Thoracic aorta (tissue), 2 donors: ENCODE measurements at places on chromosomes 16 and 17. TPM values are rescaled to one million over a fixed set of nuclear protein-coding genes. Genes with fewer than 3 reads are reported as not detected.

The TBC1D3K gene
- total RNA-seq = not detected

DNA sequence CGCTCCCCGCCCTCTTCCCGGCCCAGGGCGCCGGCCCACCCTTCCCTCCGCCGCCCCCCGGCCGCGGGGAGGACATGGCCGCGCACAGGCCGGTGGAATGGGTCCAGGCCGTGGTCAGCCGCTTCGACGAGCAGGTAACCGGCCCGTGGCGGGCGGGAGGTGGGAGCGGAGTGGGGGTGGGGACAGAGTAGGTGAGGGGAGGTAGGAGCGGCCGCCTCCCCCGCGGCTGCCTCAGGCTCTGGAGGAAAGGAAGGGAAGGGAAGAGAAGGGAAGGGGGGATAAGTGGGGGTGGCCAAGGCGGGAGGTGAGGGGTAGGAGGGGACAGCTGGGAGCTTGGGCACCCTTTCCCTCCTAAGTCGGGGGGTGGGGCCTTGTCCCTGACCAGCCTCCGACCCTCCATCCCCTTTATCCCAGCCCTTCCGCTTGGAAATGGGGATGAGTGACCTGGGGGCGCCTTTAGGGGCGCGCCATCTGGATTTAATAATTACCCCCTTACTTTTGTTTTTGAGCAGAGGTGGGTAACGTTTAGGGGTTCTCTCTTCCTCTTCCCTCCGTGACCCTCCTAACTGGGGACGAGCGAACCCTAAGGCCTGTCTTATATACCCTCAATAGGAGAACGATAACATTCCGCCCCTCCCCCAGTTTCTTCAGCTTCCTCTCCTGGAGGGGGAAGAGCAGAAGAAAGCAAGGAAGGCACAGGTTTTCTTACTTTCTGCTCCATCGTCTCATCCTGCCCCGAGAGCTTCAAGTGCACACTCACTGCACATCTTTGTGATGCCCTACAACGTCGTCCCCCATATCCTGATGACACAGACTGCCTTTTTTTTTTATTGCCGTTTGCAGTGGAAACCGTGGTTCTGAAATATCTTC is 694 bp downstream of the NF1 start:
- H3K36me3 ChIP-seq = no peaks in the 10 kb centered on the region
- peak overlapping the region; percentile 96 for H3K27ac ChIP-seq
- H3K4me3 ChIP-seq = peak overlapping the region; percentile 99

The C16orf96 gene
- total RNA-seq = not detected

The ZPBP2 gene
- not detected for total RNA-seq

- no peak within 1 kb of the TSS for H3K4me3 ChIP-seq
- H3K27ac ChIP-seq = no peak within 1 kb of the TSS
- no peaks in the 10 kb centered on the region for H3K36me3 ChIP-seq
- no peak for DNase-seq
- H3K4me1 ChIP-seq = peaks cover 16% of the 10 kb centered on the region
Observed at GRCh38 chr17:47208744-47209488, at the start of gene MYL4. TSS of gene MYL4 (plus strand) at chr17:47209348. CDS start at chr17:47209423, 75 bp downstream.

The PIGW gene
- 10.7 TPM for total RNA-seq

DNA sequence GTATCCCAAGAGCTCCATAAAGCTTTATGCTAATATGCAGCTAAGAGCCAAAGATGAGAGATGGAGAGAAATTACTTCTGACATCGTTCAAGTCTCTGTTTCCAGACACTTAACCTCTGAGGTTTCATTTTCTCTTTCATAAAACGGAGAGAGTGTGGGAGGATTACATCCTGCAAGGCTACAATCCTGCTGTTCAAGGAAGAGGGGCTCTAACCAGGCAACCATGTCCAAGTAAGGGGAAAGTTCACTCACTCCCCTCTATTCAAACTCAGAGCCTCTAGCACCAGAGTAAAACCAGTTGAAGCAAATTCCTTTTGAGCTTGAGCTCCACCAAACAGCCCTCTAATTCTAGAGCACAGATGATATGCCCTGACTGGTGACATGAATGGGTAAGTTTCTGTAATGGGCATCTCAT is 397.4 kb downstream of the NPIPA8 start:
- H3K36me3 ChIP-seq = no peaks in the 10 kb centered on the region
- no peak overlapping the region for H3K27ac ChIP-seq
- H3K27me3 ChIP-seq = no peaks in the 10 kb centered on the region

DNA sequence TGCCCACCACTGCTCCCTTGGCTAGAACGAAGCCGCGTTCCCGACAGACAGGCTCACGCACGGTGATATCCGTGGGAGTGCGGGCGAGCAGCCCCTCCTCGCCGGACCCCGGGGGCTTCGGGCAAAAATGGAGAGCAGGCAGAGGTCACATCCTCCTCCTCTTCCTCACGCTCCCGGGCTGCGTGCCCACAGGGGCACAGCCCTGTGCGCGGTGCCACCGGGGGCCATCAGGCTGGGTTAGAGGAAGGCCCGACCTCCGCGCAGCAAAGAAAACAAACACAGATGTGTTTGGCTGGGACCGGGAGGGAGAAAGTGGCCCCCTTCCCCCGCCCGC is 519 bp upstream of the NTN1 start:
- peak overlapping the region; percentile 90 for H3K4me3 ChIP-seq
- H3K27ac ChIP-seq = peak overlapping the region; percentile 33
- no peaks in the 10 kb centered on the region for H3K27me3 ChIP-seq
- H3K4me1 ChIP-seq = peaks cover 19% of the 10 kb centered on the region
- no peaks in the 10 kb centered on the region for H3K36me3 ChIP-seq

DNA sequence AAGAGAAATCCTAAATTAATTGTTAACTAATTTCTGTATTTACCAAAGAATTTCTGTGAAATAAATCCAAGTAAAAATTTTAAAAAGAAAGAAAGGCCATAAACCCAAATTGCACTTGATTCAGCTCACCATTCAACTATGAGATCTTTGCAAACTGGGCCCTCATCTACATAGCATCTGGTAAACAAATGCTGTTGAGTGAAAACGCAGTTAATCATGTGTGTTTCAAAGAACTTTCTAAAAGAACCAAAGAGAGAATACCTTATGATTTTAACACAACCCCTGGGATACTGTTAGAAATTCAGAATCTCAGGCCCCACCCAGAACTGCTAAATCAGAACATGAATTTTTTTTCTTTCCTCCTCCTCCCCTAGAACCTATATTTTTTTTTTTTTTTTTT is 16.6 kb downstream of the CRLF3 start:
- H3K27ac ChIP-seq = no peak overlapping the region
- H3K4me3 ChIP-seq = no peak overlapping the region
- no peaks in the 10 kb centered on the region for H3K27me3 ChIP-seq
- DNase-seq = no peak
- no peaks in the 10 kb centered on the region for H3K4me1 ChIP-seq

DNA sequence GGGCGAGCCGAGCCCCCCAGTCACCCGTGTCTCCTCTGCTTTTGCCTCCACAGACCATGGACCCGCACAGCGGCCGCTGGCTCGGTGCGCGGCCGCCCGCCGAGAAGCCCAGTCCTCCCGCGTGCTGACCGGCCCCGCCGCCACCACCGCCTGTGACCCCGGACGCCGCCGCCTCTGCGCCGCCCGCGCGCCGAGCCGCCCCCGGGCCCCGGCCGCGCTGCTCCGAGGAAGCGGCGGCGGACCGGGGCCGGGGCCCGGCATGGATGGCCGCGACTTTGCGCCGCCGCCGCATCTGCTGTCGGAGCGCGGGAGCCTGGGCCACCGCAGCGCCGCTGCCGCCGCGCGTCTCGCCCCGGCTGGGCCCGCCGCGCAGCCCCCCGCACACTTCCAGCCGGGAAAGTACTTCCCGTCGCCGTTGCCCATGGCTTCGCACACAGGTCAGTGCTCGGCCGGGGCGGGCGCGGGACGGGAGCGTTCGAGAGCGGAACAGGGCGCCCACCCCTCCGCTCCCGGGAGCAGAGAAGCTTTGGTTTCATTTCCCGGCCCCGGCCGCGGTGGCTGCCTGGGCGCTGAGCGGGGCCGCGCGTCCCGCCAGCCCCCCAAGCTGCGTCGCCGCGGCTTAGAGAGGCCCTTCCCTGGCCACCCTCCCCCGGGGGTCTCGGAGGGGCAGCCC is 4.4 kb downstream of the BAHCC1 start:
- H3K4me3 ChIP-seq = peak overlapping the region; percentile 92
- H3K27ac ChIP-seq = peak overlapping the region; percentile 98
- H3K4me1 ChIP-seq = peaks cover 26% of the 10 kb centered on the region
- DNase-seq = no peak
- H3K27me3 ChIP-seq = no peaks in the 10 kb centered on the region

GRCh38 chr17:45335721-45336120 is 18.9 kb upstream of the MAP3K14 start:
- H3K4me1 ChIP-seq = no peaks in the 10 kb centered on the region
- H3K36me3 ChIP-seq = no peaks in the 10 kb centered on the region
- DNase-seq = no peak

The KCNH4 gene
- total RNA-seq = 0.21 TPM

- H3K27me3 ChIP-seq = no peaks in the 10 kb centered on the region
- H3K4me3 ChIP-seq = peak overlapping the region; percentile 24
- peak overlapping the region; percentile 16 for H3K27ac ChIP-seq
- no peaks in the 10 kb centered on the region for H3K36me3 ChIP-seq
- DNase-seq = no peak
- H3K4me1 ChIP-seq = peaks cover 37% of the 10 kb centered on the region
Observed at GRCh38 chr16:75319513-75320411, 68.3 kb upstream of the BCAR1 start.

GRCh38 chr16:48432136-48432535 is 46.9 kb upstream of the SIAH1 start:
- H3K4me1 ChIP-seq = no peaks in the 10 kb centered on the region
- no peak for DNase-seq
- H3K36me3 ChIP-seq = no peaks in the 10 kb centered on the region
- H3K27me3 ChIP-seq = no peaks in the 10 kb centered on the region
- H3K27ac ChIP-seq = no peak overlapping the region

The TEKT5 gene
- not detected for total RNA-seq

GRCh38 chr17:80031691-80032430 is 3.8 kb downstream of the TBC1D16 start:
- H3K27ac ChIP-seq = no peak overlapping the region
- H3K27me3 ChIP-seq = no peaks in the 10 kb centered on the region
- no peaks in the 10 kb centered on the region for H3K36me3 ChIP-seq

- no peak overlapping the region for H3K27ac ChIP-seq
- H3K4me1 ChIP-seq = no peaks in the 10 kb centered on the region
- no peaks in the 10 kb centered on the region for H3K27me3 ChIP-seq
- H3K4me3 ChIP-seq = no peak overlapping the region
- no peaks in the 10 kb centered on the region for H3K36me3 ChIP-seq
Observed at GRCh38 chr17:63196772-63197335, 230.8 kb downstream of the TANC2 start.
